ENCODE measurements at places on chromosomes 2 and 18.
A peak's percentile ranks its signal among the peaks of the same experiment; 100 is the strongest.

- DNase-seq, result no peak
Observed at GRCh38 chr2:234880551-234881211, 71.1 kb upstream of the SH3BP4 start.

DNA sequence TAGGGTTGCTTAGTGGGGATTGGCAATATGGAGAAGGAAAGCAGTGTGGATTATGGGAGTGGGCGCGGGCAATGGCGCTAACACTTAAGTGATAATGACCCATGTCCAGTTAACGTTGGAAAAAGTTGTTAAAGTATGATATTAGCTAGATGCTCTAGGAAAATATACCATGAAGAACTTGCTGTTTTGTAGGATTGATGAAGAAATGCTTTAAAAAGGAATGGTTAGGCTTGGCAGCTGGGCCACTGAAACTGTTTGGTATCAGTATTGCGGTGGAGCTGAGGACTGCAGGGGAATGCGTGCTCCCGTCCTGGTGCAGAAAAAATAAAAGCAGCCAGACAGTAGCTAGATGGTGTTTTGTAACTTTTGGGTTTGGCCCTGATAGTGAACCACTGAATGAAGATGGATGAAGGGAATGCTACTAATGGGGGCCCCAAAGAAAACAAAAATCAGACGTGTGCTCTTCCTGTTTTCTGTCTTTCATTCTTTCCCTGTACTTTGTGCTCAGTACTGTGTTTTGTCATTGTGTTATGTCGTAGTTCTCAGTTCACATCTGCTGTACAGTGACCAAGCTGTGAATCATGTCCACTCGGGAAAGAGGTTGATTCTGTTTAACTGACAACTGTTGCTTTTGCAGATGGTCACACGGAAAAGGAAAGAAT is 999 bp downstream of the INSIG2 start:
- peak; percentile 28 for DNase-seq

GRCh38 chr2:191056228-191056627 is 42.3 kb upstream of the STAT1 start:
- DNase-seq, result no peak

GRCh38 chr2:101364878-101365277 is 22.4 kb downstream of the CREG2 start:
- DNase-seq, result no peak

DNA sequence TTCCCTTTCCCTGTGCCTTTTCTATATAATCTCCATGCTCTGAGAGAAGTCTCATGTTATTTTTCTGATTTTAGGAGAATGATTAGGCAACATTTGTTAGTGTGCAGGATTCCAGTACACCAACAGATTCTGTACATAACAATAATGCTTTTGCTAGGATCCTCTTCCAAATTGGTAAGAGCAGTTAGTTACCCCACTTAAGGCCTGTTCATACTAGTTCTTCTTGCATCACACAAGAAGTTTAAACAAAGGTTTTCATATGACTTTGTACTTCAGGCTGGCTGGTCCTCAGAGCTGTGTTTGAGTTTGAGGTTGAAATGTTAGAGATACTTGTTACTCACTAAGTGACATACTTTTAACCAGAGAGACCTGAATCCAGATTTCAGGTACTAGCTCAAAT is 686.9 kb upstream of the NRXN1 start:
- DNase-seq, result no peak

DNA sequence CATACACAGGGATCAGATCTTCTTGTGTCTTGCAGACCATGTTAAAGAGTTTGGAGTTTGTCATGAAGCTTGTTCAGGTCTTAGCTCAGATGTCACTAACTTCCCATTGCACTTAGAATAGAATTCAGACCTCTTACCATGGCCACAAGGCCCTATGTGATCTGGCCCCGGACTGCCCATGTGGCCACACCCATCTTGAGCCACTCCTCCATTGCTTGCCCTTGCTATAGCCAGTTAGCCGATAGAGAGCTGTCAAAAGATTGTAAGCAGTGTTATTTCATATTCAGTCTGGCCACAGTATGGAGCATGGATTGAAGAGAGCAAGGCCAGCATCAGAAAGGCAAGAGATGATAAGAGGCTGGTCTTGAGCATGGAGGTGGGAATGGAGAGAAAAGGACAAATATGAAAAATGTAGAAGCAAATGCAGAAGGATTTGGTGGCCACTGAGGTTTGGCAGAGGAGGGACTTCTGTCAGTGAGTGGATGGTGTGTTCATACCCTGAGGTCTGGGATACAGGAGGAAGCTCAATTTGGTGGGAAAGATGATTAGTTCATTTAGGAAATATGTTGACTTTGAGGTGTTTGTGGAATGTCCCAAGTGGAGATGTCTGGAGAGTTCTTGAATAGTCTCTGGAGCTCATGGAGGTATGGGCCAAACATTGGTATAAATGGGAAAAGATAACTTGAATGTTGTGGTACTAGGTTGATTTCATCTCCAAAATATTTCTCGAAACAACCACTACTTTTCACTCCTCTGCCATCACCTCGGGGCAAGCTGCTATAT is 10.6 kb downstream of the DGUOK start:
- DNase-seq, result no peak

DNA sequence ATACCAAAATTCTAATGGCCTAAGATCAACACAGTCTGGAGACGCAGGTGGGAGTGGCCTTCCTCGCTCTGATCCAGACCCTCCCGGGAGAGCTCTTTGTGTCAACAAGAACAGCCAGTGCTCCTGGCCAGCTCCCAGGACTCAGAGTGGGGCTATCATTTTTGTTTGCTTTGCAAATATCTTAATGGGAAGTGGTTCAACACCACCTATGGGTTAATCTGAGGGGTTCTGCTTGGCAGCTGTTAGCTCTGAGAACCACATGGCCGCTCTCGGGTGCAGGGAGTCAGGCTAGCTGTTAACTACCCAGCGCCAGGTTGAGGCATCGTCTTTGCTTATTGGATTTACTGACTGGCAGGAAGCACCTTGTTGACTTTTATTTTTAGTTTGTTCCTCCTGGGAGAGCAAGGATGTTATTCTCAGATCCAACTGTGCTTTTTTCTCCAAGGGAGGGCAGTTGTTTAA is 184.8 kb upstream of the SP5 start:
- DNase-seq, result peak; percentile 51

GRCh38 chr2:123720760-123721159 is 304.3 kb upstream of the CNTNAP5 start:
- DNase-seq, result no peak

DNA sequence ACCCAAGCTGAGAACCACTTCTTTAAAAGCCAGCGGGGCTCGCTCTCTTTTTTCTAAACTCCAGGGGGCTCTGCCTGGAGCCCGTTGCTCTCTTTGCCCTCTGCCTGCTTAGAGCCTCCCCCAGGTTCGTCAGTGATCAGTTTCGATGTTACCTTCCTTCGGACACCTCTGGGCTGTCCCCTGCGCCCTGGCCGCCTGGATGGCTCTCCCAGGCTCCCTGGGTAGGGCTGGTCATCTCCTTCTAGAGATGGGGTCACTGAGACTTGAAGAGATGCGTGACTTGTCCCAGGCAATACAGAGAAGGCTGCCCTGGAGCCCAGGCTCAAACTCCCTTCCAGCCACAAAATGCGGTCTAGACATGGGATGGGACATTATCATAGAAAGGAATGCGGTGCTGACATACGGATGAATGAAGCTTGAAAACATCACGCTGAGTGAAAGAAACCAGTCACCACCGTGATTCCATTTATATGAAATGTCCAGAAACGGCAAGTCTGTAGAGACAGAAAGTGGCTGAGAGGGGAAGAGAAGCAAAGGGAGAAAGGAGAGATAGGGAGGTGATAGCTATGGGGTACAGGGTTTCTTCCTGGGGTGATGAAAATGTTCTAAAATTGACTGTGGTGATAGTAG is 14.6 kb downstream of the KCNF1 start:
- DNase-seq, result no peak

DNA sequence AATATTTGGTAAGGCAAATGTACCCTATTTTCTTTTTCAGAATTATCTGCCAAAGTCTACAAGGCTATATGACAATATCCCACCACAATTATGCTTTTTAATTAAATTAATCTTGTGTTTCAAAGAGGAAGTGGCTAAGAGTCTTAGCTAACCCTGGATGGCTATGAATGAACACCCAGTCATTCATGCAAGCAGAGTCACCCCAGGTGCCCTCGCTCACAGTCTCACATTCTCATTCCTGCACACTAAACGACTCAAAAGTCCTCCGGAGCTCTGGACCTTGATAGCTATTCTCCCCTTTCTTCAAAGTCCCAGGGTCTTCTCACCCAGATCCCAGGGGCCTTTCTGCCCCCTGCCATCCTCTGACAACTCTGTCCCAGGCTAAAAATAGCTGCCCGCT is 42.1 kb upstream of the MRPL19 start:
- no peak for DNase-seq

GRCh38 chr18:8980918-8981317 is 121.6 kb upstream of the NDUFV2 start:
- no peak for DNase-seq

DNA sequence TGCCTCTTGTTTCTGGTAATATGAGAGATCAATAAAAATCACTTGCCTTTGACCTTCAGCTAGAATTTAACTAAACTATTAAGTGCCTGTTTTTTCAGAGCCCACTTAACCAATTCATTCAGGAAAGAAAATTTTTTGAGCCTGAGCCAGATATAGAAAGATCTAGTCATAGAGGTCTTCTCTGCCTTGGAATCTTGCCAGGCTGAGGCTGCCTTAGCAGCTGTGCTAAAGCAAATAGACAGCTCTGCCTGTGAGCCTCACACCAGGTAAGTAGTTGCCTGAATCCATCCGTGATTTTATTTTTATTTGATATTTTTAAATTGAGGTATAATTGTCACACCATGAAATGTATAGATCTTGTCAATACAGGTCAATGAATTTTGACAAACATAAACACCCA is 27.4 kb downstream of the EVX2 start:
- peak; percentile 26 for DNase-seq

- DNase-seq, result no peak
Observed at GRCh38 chr2:74429487-74430451, 8.2 kb downstream of the WDR54 start.

- peak; percentile 69 for DNase-seq
Observed at GRCh38 chr2:13000664-13001363, 284.1 kb downstream of the TRIB2 start.

DNA sequence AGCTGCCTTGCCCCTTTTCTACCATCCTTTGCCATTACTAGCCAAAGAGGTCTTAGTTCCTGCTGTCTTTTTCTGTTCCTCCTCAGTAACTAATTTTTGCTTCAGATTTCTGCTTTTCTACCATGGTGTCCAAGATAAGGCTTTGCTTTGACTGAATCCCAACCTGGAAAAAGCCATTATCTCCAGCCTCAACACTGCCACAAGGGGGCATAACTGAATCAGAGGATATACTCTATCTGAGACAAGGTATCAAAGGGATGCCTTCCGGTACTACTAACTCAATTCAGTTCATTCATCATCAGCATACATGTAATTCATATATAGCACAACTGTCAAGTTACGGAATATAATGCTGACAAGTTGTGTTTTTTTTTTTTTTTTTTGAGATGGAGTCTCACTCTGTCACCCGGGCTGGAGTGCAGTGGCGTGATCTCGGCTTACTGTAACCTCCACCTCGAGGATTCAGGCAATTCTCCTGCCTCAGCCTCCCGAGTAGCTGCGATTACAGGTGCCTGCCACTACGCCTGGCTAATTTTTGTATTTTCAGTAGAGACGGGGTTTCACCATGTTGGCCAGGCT is 11.4 kb downstream of the OSGEPL1 start:
- DNase-seq, result no peak

DNA sequence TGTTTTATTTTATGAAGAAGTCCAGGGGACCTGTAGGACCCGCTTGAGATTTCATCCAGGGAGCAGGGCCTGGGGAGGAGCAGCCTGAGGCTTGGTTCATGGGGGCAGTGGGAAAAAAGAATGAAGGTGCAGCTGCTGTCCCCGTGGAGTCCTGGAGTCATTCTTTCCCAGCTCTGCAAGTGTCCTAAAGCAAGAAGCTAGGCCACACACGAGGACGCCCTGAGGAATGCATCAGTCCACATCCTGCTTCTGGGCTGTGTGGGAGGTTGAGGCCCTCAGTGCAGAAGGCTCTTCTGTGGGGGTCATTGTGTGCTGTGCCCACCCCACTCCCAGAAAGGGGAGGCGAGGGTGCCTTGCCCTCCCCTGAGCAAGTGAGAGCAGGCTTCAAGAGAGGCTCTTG is 179.9 kb upstream of the HS6ST1 start:
- DNase-seq, result no peak

GRCh38 chr2:113134717-113135116 is 7.3 kb downstream of the IL1RN start:
- no peak for DNase-seq

- DNase-seq, result no peak
Observed at GRCh38 chr2:217911283-217912097, 91.3 kb downstream of the TNS1 start.

DNA sequence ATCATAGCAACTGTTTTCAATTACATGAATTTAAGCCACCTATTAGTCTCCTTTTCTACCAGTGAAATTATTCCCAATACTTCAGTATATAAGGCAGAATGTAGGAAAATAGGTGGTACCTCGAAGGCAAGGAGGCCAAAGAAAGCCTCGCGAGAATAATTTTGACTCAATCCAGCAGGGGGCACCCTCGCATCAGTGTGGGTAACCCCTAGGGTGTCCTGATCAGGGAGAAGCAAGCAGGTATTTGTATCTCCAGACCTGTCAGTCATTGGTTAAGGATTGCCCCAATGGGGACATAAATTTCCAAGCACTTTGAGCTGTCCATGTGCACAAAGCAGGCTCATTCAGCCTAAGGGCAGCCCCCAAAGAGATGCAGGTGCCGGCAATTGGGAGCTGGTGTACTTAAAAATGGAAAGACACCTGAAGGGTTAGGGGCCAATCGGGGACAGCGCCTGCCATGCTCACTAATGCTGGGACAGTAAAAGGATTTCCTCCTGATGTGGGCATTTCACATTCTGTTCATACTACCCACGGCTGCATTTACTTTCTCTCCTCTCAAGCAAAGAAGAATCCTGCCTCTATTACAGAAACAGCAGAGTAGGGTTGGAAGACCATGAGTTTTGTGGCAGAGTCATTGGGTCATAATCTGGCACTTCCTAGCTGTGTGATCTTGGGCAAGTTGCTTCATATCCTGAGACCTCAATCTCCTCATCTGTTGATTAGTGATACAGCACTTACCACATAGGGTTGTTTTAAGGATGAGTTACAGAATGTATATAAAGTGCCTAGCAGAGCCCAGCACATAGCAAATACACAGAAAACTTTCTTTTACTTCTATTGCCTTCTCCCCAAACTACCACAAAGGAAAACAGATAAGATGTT is 136.1 kb downstream of the ICOS start:
- no peak for DNase-seq

GRCh38 chr2:25856377-25856776 is 21.9 kb downstream of the ASXL2 start:
- no peak for DNase-seq

GRCh38 chr18:78526275-78526674 is 453.3 kb upstream of the SALL3 start:
- DNase-seq, result no peak

GRCh38 chr2:184611361-184612085 is 13.2 kb downstream of the ZNF804A start:
- DNase-seq, result no peak

DNA sequence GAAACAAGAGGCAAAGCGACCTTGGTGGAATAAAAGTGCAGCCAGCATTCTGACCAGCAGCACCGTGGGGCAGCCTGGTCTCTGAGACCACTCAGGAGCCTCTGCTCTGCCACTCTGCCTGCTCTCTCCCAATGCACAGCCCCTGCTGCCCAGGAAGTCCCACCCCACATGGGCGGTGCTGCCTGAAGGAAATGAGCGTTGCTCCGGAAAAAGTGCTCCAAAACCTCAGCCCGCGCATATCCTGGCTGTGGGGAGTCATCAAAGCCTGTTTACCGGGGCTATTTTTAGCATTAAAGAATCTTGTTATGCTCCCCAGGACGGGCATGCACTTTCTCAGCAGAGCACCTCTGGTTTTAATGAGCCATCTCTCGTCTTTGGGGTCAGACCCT is 54.5 kb downstream of the EPAS1 start:
- no peak for DNase-seq
